Ovary (tissue), 10 donors: ENCODE measurements at places on chromosomes 11 and 22. TPM values are rescaled to one million over a fixed set of nuclear protein-coding genes. Genes with fewer than 3 reads are reported as not detected.
A peak's percentile ranks its signal among the peaks of the same experiment; 100 is the strongest.

DNA sequence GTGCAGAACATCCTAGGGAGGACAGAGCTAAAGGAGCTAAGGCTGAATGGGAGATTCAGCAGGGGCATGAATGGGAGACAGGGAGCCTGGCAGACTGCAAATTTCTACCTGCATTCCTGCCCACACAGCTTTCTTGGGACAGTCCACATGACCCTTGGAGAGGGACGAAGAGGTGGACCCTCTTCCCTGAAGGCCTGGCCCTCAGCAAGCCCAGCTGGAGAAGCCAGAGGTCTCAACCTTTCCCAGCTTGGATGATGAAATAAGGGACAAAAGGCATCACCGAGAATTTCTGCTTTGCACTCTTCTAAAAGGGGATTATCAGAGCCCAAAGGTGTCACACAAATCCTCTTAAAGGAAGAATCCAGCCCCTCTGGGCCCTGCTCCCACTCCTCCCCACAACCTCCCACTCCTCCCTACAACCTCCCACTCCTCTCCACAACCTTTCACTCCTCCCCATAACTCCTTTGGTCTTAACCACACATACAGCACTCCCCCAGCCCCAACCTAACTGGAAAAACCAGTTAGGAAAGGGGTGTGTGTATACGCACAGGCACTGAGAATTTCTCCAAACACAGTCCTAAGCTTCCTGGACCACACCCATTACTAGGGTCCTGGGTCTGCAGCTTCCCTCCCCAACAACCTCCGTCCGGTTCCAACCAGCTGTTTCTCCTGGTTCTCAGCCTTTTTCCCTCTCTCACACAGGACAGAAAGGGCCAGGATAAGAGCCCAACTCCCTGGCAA lies 38.4 kb downstream of the RPL27A start:
- H3K27ac ChIP-seq, result peak overlapping the region; percentile 62
- no peak for DNase-seq
- H3K4me3 ChIP-seq, result no peak overlapping the region
- no peaks in the 10 kb centered on the region for H3K27me3 ChIP-seq
- H3K4me1 ChIP-seq, result peaks cover 53% of the 10 kb centered on the region

GRCh38 chr11:110891411-110891810 lies 179.2 kb upstream of the ARHGAP20 start:
- no peak overlapping the region for H3K27ac ChIP-seq
- no peak overlapping the region for H3K4me3 ChIP-seq
- H3K4me1 ChIP-seq, result no peaks in the 10 kb centered on the region
- no peaks in the 10 kb centered on the region for H3K27me3 ChIP-seq

The CCDC81 gene
- 0.36 TPM for total RNA-seq

DNA sequence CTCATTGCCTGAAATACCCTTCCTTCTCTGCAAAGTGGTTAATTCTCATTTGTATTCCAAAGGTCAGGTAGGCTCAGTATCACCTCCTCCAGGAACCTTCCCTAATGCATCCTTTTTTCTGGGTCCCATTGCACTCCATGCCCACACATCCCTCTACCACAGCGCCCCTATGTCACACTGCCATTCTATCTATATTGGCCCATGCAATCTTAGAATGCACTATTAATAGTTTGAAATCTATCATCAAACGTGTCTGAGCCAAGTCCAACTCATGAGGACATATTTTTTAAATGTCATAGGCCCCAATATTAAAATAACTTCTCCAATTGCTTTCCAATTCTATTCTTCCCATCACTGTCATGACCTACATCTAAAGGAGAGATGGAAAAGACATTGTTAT lies 495.1 kb downstream of the SOX6 start:
- H3K27me3 ChIP-seq, result no peaks in the 10 kb centered on the region
- H3K27ac ChIP-seq, result no peak overlapping the region
- H3K36me3 ChIP-seq, result no peaks in the 10 kb centered on the region
- no peak for DNase-seq
- no peaks in the 10 kb centered on the region for H3K4me1 ChIP-seq
- no peak overlapping the region for H3K4me3 ChIP-seq

- H3K36me3 ChIP-seq, result no peaks in the 10 kb centered on the region
- no peaks in the 10 kb centered on the region for H3K27me3 ChIP-seq
- no peak overlapping the region for H3K4me3 ChIP-seq
- DNase-seq, result no peak
- H3K4me1 ChIP-seq, result peaks cover 8% of the 10 kb centered on the region
- H3K27ac ChIP-seq, result no peak overlapping the region
Observed at GRCh38 chr11:2836315-2837095, 49.1 kb downstream of the CDKN1C start.

The SYCE3 gene
- not detected for total RNA-seq

GRCh38 chr11:28296426-28296825 lies 188.2 kb downstream of the METTL15 start:
- H3K4me1 ChIP-seq, result no peaks in the 10 kb centered on the region
- no peaks in the 10 kb centered on the region for H3K27me3 ChIP-seq
- no peaks in the 10 kb centered on the region for H3K36me3 ChIP-seq
- no peak overlapping the region for H3K4me3 ChIP-seq
- H3K27ac ChIP-seq, result no peak overlapping the region

DNA sequence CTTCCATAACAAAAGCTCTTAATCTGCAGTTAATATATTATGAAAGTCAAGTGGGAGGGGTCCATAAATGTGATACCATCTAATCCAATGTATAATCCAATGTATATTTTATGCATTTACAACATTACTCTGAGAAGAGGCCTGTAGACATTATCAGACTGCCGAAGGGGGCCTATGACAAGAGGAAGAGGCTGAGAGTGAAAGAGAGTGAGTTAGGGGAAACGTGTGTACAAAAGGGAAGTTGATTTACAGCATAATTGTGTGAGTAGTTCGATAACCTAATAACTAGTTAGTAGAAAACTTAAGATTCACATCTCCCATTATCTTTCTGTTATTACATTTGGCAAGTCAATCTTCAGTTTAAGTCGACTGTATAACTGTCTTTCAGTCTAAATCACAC lies 86.6 kb downstream of the DDX10 start:
- H3K27me3 ChIP-seq, result no peaks in the 10 kb centered on the region
- DNase-seq, result no peak
- H3K4me3 ChIP-seq, result no peak overlapping the region
